ENCODE measurements at places on chromosomes 5 and 9.

- no peak for DNase-seq
These were observed 40.2 kb upstream of the FBXW11 start for GRCh38 chr5:172046593-172046992.

- DNase-seq = no peak
These were observed 64.5 kb upstream of the EQTN start for GRCh38 chr9:27361492-27361891.

GRCh38 chr5:73292816-73293459 is 119.9 kb downstream of the TMEM174 start:
- no peak for DNase-seq

DNA sequence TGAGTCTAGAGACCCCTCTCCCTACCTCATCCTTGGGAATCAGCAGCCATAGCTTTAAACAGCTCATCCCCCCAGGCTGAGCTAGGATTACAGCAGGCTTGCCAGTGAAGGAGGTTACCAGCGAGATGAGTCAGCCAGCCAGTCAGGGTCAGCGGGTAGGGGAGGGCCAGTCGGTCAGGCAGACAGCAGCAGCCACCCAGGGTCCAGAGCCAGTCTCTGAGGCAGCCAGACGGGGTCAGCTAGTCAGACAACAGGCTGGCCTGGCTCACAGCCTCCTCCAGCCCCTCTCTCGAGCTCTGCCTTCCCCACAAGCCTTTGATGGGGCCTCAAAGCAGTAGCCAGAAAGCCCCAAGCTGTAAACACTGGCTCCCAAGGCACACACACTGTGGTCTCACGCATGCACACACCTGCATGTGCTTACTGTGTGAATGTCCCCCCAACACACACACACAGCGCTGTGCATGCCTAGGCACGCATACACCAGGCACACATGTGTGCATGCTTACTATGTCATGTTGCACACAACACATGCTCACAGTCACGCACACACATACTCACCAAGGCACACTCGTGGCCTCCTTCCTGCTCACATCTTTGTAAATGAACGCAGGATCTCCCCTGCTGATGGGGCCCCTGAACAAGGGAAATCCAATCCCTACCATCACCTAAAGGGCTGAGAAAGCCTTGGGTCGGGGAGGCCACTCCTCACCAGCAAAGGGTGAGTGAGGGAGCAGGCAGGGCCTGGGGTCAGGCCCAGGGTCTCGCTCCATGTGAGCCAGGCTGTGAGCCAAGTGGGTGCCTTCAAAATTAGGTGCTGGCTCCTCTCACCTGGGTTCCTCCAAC is 28.2 kb upstream of the CPLX2 start:
- DNase-seq = no peak

DNA sequence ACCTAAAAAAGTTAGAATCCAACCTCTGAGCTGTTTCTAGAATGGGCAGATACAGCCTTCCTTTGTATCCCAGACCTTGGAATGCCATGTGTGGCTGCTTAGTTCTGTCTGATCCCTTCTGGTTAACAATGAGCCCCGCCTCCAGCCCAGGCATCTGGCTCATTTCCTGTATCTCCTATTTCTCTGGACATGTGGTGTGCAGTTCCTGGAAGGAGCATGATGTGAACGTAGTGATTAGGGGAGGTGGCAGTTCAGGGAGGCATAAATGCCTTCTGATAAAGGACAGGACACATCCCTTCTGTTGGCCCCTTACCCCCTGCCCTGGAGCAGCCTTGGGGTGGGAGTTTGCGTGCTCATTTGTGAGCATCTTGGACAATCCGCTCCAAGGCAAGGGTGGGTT is 243.0 kb downstream of the ZSWIM6 start:
- DNase-seq = no peak

- no peak for DNase-seq
These were observed 244.7 kb downstream of the ICE1 start for GRCh38 chr5:5667136-5667554.

GRCh38 chr9:121901616-121902015 is 191.5 kb downstream of the TTLL11 start:
- no peak for DNase-seq

DNA sequence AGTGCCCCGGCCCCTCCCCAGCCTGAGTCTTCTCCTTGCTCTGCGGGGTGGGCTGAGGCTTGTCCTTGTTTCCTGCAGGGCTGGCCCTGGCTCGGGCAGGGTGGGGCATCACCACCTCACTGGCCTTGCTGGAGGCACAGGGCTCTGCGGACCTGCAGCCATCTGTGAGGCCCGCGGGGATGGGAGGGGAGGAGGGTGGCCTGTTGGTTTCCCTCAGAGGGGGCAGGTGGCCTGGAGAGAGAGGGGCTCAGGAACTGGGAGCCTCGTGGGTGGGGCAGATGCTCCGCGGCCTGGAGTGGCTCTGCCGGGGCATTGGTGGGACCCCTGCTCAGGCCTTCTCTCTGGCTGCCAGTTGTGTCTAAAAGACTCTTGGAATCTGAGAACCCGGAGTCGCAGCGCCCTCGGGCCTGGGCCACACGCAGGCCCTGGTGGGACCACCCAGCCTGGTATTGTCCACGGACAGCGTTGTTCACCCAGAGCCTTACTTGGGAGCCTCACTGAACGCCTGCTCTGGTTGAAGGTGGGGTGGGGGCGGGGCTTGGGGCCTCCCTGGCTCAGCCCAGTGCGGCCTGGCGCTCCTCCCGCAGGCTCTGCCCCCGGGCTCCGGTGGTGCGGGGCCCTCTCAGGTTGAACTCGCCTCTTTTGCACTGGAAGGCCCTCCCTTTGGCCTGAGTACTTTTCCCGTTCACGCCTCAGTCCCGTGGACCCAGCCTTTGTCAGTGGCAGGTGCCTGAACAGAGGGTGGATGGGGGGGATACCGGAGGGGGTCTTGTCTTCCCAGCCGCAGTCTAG is 111.3 kb downstream of the RXRA start:
- no peak for DNase-seq

DNA sequence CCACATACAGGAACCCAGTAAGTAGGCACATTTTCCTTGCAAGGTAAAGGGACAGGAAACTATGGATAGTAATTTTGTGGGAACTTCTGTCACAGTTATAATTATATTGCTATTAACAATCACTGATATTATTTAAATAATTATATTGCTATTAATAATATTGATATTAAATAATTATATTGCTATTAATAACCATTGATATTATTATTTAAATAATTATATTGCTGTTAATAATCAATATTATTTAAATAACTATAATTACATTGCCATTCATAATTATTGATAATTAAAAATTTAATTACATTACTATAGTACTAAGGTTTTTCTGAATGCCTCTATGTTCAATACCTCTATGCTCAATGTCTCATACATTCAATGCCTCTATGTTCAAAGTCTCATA is 385.6 kb upstream of the SGCD start:
- DNase-seq = no peak

DNA sequence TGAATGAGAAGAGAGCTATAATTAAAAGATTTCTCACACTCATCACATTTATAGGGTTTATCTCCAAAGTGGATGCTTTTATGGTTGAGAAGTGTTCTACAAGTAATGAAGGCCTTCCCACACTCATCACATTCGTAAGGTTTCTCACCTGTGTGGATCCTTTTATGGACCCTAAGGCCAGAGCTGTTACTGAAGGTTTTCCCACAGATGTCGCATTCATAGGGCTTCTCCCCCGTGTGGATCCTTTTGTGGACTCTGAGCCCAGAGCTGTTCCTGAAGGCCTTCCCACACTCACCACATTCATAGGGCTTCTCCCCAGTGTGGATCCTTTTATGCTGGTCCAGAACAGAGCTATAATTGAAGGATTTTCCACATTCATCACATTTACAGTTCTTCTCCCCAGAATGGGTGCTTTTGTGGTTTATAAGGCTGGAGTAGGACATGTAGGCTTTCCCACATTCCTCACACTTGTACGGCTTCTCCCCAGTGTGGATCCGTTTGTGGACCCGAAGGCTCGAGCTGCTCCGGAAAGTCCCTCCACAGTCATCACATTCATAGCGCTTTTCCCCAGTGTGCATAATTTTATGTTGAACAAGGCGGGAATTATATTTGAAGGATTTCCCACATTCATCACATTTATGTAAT is 10.5 kb downstream of the ZFP62 start:
- DNase-seq = no peak

- DNase-seq = no peak
These were observed 36.5 kb upstream of the GLDC start for GRCh38 chr9:6681957-6682501.

DNA sequence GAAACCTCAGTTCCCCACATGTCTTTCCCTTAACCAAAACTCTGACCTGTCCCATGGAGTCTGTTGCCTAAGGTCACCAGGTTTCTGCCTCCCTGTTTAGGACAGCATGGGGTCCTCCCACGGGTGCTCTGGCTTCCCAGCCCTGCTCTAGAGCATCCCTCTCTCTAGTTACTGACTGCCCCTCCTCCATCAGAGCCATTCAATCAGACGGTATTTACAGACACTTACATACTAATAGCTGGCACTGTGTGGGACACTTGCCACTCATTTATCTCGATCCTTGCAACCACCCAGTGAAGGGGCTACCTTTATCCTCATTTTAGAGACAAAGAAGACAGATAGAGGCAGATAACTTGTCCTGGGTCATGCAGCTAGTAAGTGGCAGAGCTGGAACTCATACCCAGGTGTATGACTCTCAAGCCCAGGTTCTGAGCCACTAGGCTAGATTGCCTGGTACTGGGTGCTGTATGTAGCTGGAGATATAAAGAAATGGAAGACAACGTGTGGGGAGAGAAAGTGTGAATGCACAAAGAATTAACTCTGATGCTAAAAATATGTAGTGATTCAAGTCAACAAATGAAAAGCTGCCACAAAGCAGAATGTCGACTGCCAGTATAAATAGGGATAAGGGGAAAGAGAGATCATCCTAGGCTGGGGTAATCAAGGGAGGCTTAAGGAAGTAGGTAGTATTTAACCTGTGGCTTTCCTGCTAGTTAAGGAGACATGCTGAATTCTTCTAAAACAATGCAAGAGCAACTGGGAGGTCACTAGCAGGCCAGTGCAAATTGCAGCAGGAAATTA is 52.5 kb upstream of the PDE8B start:
- no peak for DNase-seq

DNA sequence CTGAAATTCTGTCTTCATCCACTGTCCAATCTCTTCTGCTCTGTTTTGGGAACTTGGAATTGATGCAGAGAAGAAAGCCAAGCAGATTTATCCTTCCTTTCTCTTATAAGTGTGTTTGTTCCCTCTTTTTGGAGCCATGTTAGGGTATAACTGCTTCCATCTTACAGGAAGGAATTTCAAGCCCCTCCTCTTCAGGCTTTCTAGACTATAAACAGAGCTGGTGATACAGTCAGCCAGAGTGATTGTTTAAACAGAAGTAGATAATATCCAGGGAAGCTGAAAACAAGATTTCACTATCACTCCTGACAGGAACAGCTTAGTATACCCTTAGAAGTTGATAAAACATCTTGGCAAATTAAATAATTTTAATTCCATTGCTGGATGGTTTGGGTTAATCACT is 102.1 kb upstream of the DMRT1 start:
- DNase-seq = no peak

DNA sequence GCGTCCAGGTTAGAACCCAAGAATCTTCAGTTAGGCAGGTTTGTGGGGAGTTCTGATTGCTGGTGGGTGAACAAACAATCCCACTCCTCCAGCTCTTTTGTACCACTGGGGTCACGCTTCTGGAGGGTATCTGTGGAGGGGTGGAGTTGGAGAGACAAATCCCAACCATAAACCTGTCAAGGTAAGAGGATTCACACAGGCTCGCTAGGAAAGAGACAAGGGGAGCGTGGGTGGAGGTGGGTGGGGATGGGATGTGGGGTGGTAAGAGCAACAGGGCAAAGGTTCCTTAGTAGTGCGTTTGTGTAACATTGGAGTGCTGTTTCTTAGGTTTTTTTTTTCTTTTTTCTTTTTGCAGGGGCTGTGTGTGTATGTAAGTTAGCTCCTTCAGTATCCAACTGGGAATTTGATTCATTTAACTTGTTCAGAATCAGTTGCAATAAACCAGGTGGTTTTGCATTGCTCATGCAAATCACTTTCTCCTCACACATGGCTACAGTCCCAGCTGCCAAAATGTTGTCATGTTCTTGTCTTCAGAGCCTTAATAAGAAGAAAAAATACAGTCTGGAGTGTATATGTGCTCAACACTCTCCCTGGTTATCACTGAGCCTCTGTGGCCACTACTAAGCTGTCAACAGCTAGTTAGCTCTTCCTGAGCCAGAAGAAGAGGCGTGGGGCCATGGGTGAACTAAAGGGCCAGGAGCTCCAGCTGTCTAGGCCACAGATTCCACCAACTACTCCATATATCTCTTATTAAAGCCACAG is 164.0 kb upstream of the RAD23B start:
- DNase-seq = no peak

DNA sequence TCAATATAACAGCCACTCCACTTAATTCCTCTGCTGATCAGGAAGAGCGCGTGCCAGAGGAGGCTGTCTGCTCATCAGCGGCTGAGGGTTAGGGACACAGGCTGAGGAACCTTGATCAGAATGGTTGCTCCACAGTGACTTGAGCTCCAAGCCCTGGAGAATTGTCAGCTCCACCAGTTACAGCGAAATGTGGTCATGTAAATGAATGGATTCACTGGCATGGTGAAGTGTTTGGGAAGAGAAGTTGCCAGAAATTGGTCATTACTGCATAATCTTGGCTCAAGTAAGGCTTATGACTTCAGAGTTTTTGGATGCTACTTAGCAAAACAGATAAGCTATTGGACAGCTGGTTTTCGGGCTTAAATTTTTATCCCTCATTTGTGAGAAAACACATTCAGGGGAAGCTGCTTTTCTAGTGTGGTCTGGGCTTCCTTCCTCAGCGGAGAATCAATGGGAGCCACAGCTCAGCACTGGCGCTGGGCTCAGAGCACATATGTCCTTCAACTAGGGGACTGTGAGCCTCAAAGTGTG is 65.0 kb downstream of the PRRT1B start:
- no peak for DNase-seq

- DNase-seq = no peak
These were observed 474.2 kb downstream of the GADD45G start for GRCh38 chr9:90078988-90079421.

GRCh38 chr5:14581891-14582796 is 552 bp downstream of the OTULINL start:
- peak; percentile 58 for DNase-seq
